ENCODE measurements at places on chromosomes 4 and X.
A peak's percentile ranks its signal among the peaks of the same experiment; 100 is the strongest.

- DNase-seq, result no peak
Observed at GRCh38 chr4:141467225-141467624, 169.2 kb upstream of the IL15 start.

DNA sequence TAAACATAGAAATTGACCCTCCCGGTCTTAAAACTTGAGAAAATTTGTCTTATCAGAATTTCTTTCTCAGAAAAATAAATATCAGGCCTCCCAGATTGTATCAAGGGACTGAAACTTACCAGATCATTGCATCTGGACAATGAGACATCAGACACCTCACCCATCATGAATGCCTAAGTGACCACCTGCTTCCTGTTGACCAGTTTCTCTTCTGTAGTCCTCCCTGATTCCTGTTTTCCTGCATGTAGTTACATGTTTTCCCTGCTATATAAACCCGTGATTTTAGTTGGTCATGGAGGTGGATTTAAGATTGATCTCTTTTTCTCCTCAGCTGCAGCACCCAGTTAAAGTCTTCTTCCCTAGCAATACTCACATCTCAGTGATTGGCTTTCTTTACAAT lies 548.1 kb downstream of the PPP4R3C start:
- DNase-seq, result no peak

GRCh38 chr4:2836391-2836859 lies 7.2 kb upstream of the ADD1 start:
- no peak for DNase-seq

DNA sequence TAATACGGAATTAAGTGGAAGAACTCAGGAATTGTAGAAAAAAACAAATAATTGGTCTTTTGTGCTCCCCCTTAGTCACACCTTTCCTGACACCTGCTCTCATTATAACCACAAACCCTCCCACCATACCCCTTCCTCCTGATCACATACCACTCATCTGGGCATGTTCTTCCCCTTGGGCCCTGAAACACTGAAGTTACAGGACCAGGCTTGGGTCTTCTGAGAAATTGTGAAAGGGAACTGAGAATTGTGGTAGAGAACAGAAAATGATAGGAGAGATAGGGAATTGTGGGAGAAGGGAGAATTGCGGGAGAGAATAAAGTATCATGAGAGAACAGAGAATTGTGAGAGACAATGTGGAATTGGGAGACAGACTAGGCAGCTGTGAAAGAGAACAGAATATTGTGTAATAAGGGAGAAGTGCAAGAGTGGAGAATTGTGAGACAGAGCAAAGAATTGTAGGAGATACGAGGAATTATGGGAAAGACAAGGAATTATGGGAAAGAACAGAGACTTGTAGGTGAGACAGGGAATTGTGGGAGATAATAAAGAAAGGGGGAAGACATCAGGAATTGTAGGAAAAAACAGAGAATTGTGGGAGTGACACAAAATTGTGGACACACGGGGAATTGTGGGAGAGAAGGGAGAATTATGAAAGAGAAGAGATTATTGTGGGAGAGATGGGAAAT lies 2.7 kb upstream of the HCCS start:
- DNase-seq, result no peak

DNA sequence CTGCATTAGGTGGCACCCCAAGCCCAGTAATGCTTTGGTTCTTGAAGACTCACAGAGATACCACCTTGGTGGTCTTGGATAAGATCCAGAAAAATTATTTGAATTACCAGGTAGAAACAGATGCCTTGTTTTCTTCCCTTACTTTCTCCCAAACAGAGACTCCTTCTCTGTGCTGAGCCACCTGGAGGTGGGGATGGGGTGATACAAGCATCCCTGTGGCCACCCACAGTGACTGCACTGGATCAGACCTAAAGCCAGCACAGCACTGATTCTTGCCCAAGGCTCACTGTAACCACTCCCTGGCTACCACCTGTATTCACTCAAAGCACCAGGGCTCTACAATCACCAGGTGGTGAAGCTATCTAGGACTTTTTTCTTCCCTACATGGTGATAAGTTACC lies 156.8 kb downstream of the TEX13A start:
- DNase-seq, result no peak

DNA sequence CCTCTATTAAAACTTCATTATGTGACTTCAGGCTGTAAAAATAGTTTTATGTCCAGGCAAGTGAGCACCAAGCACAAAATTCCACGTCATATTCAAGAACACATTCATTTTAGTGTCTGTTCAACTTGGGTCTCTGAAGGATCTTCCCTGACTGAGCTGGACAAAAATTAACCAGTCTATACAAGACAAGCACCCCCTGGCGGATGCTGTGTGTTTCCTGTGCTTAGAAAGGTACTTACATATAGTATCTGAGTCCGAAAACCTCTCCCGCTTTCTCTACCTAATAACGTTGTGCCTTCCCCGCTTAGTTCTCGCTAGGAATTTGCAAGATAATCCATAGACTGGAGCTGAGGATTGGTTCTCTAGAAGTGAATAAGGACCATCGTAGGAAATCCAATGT lies 2214.5 kb upstream of the TENM3 start:
- DNase-seq, result peak; percentile 45

DNA sequence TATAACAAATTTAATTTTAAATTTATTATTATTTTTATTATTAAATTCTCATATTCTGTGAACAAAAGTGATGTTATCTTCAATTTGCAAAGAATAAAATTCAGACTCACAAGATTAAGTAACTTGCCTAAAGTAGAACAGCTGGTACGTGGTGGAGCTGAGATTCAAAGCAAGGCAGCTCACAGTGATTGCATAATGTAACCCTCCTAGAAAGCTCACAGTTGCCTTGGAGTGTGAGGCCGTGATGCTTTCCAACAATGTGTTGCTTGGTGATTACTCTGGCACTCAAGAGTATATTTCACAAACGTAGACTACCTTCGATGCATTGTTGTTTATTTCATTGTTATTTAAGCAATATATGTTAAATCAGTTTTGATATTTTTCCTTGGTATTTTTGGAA lies 1039.2 kb upstream of the PABPC4L start:
- DNase-seq, result no peak

DNA sequence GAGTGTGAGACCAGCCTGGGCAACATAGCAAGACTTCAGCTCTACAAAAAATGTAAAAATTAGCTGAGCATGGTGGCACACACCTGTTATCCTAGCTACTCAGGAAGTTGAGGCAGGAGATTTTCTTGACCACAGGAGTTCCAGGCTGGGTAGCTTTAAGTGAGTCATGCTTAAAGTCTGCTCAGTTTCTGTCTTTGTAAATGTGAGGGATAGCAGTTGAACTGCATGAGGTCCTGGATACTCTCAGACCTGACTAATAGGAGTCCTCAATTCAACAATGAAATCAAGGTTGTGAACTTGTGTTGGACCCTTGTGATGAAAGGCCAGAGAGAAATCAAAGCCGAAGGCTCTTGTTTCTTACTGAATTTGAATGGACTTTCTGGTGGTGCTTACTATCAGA lies 45.2 kb downstream of the STARD8 start:
- no peak for DNase-seq

GRCh38 chr4:183522821-183523220 lies 18.0 kb downstream of the ING2 start:
- no peak for DNase-seq

- no peak for DNase-seq
Observed at GRCh38 chrX:151631822-151632221, 63.4 kb upstream of the PRRG3 start.

DNA sequence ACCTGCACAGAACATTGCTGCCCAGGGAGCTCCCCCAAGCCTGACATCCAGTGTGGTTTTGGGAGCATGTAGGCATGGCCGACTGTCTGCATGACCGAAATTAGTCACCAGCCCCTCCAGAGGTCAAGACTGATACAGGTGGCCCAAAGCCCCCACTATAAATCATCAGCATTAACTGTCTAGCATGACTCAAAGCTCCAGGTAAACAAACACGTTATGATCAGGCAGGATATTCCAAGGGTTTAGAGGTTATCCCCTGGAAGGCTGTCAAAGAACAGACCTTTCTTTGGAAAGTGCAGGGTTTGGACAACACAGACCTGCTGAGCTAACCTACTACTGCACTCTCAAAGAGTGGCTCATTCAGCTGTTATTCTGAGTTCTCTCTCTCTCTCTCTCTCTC lies 2.1 kb upstream of the FAM9A start:
- DNase-seq, result no peak

GRCh38 chr4:27934871-27935270 lies 1074.2 kb downstream of the STIM2 start:
- DNase-seq, result no peak

GRCh38 chrX:22163326-22163725 lies 109.4 kb upstream of the CBLL2 start:
- no peak for DNase-seq

- peak; percentile 12 for DNase-seq
Observed at GRCh38 chrX:101759000-101759399, 99.3 kb upstream of the ARMCX2 start.

GRCh38 chr4:122946142-122946541 lies 23.7 kb upstream of the NUDT6 start:
- no peak for DNase-seq
